Thyroid gland (tissue), 4 donors: ENCODE measurements at places on chromosomes 5 and 9.

- DNase-seq: no peak
Measured at GRCh38 chr5:154893381-154893780, 35.0 kb downstream of the CNOT8 start.

GRCh38 chr5:665541-665955 is 27.6 kb downstream of the TPPP start:
- no peak for DNase-seq

DNA sequence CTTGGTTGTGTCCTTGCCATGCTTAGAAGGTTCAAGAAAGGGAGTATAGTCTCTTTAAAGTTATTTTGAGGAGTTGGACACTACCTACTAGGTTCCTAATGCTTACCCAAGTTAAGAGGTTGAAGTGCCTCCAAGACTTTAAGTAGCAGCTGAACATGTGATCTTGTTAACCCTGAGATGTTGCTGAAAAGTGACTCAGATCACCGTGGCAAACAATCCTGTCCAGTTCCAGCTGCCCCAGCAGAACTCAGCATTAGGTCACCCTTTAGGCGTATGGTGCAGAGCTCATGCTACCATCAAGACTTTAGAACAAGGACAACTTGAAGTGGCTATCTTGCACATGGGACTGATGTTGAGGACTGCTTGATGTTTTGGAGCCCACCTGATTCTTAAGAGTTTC is 22.5 kb downstream of the ZNF462 start:
- peak; percentile 44 for DNase-seq

DNA sequence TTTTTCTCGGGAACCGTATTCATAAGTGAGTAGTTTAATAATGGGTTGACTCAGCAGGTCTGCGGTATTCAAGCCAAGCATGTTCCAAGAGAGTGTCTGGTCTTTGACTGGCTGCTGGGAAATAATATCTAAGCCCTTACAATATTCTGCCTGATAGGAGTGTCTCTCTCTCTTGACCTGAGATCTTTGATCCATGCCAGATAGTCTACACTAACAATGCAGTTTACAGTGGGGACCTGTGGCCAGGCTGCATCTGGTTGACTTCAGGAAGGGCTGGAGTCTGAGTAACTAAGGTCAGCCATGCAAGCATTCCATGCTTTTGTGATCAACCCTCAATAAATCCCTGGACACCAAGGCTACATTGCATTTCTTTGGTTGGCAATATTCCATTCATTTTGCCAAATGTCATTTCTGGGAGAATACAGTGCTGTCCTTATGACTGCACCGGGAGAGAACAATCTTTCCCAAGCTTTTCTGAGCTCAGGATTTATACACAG is 195.5 kb downstream of the SEMA5A start:
- no peak for DNase-seq

DNA sequence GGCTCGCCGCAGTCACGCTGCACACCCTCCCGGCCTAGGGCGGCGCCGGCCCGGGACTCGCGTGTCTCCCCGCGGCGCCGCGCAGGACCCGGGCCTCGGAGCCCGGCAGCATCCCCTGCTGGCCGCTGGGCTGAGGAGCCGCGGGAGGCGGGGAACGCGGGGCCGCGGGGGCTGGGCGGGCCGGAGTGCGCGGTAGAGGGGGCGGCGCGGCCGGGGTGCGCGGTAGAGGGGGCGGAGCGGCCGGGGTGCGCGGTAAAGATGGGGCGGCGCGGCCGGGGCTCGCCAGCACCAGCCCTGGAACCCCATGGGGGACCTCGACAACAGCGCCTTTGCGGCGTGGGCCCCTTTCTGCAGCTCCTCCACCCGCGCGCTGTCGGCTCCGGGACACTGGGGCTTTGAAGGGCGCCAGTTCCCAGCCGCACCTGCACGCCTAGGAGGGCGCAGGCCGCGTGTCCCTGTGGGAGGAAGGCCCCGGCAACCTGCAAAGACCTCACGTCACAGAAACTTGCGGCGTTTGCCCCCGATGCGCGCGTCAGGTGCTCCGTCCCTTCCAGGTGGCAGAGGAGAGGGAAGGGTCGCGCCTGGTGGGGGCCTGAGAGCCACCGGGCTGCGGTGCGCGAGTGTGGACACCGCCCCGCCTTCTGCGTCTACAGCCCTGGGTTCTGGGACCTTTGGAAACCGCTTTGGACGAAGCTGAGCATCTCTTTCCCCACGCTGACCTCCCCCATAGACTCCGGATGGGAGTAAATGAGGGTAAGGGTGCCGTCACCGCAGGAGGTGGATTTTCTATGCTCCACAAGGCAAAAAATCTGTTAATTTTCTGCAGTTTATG is 49.6 kb downstream of the NSUN2 start:
- DNase-seq: peak; percentile 47
